GM04503 (cell line): ENCODE measurements at places on chromosomes 7 and 10.

DNA sequence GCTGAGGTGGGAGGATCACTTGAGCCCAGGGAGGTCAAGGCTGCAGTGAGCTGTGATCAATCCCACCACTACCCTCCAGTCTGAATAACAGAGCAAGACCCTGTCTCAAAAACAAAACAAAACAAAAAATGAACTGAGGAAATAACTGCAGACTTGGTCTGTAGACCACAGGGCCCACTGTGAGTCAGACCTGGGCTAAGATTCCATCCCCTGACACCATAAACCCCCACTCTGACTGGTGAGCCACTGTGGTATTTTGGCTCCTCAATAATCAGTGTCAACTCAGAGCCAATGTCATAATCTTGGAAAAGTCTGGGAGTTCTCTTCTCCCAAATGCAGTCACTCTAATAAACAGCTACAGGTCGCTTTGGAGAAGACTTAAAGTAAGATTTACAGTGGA, 24.0 kb upstream of the ERCC6 start:
- no peak for DNase-seq

GRCh38 chr10:11563936-11564335, 47.5 kb downstream of the USP6NL start:
- DNase-seq, result no peak

GRCh38 chr7:74148491-74148890, 25.7 kb upstream of the EIF4H start:
- no peak for DNase-seq

DNA sequence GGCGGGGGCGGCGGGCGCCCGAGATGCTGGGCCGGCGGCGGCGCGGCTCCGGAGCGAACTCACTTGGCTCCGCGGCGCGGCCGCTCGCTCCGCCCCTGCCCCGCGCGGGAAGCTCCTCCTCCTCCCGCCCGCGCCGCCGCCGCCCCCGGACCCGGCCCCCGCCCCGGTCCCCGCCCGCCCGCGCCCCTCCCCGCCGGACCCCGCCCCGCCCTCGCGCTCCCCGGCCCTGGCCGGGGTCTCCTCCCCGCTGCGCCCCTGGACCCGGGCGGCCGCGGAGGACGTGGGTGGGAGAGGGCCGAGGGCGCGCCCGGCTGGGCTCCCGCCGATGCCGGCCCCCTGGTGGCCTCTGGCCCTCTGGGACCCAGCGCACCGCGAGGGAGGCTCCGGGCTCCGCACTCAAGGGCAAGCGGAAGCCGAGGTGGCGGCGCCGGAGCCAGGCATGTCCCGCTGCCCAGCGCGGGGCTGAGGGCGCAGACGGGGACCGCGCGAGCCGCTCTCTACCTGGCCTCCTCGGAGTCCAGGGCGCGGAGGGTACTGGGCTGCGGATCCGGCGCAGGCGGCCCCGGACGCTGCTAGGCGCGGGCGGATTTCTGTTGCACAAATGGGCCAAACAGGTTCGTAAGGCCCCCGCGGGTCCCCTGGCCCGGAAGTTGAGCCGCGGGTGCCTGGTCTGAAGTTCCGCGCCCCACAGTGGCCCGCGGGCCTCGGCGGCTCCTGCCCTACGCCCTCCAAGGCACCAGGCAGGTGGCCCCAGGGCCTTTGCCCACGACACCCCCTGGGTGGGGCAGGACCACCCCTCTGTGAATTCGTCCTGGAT, at the start of gene TCERG1L:
TSS of gene TCERG1L (minus strand) at position 61 of the 817 bp plus-strand sequence. CDS start 86 bp downstream, outside the sequence.
- DNase-seq, result no peak

DNA sequence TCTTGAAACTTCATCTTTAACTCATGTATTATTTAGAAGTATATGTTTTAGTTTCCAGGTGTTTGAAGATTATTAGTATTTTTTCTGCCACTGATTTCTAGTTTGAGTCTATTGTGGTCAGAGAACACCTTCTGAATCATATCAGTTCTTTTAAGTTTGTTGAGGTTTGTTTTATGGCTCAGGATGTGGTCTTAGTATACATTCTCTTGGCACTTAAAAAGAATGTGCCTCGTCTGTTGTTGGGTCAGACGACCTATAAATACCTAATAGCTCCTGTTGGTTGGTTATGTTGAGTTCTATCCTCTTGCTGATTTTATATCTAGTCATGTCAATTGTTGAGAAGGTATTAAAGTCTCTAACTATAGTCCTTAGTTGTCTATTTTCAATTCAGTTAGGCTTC, 15.9 kb downstream of the TDRD1 start:
- DNase-seq, result no peak

- no peak for DNase-seq
Measured at GRCh38 chr10:66877361-66877760, 48.5 kb upstream of the LRRTM3 start.

GRCh38 chr7:44749992-44750391, 1.3 kb downstream of the ZMIZ2 start:
- no peak for DNase-seq

GRCh38 chr7:82527851-82528250, 84.3 kb upstream of the CACNA2D1 start:
- no peak for DNase-seq

- no peak for DNase-seq
Measured at GRCh38 chr7:22762866-22763265, 35.9 kb downstream of the IL6 start.

DNA sequence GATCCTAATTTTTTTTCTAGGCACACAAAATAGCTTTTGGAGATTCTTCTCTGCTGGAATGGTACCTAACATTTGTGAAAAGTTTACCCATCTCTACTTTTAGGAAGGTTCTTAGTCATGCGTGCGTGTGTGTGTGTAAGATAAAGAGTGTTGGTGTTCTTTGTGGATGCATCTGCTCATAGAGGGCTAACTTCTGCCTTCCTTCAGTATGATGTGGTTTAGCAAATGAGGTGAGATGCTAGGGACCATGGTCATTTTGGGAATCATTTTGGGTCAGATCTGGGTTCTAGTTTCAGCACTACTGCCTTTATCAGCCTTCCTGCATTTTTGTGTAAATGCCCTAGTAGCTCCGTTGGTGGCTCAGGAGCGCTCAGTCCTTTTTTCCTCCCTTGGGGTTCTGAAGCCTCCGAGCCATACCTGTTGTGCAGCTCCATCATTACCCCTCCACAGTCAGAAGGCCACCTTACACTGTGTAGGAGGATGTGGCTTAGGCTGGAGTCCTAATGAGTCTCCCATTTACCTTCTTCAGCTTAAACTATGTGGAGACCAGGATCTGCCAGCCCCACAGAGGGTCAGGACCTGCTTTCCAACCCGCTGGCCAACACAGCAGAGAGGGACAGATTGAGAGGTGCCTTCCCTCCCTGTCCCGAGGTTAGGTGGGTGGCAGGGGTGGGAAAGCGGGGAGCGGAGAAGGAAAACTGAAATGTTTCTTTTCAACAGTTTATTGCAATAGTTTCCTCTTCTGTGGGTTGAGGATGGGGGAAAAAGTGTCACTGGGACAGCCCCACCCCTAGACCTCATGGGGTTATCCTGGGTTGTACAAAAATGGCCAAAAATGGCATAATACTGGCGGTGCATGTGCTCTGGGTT, 31.2 kb downstream of the TSPAN14 start:
- DNase-seq, result no peak

DNA sequence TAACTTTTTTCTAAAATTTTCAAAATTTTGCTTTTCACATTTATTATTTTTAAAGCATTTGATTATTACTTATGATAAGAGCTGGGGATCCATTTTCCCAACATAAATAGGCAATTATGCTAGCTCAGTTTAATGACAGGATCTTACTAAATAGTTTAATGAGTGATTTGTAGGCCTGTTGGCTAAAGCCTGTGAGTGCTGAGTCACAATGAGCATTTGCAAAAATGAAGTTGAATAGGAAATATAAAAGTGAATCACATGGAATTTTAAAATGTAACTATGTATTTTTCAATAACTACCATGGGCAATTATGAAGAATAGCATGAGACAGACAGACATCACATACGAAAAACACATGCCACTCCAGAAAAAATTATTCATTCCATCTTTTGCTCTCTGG, 45.1 kb upstream of the ZPBP start:
- no peak for DNase-seq

DNA sequence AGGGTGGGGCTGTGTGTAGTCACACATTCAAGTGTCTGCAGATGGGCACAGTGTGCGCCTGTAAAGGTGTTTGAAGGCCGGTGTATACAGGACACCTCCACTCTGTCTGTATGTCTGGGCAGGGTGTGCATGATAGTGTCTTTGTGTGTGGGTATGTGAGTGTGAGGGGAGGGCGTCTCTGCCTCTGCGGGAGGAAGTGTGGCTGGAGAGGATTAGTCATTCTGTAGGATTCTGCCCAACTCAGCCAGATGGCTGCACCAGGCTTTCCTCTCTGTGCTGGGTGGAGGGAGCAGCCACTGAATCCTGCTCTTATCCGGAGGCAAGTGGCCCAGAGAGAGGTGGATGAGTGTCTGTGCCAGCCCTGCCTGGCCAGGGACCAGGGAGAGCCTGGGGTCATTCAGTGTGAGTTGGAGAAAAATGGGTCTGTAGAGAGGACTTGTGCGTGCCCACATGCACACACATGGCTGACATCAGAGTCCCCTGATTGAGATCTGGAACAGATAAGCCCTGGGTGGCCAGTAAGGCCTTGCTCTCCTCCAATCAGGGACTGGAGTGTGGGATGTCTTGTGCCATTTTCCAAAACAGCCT, 1.7 kb downstream of the SFXN3 start:
- DNase-seq, result peak; percentile 72

DNA sequence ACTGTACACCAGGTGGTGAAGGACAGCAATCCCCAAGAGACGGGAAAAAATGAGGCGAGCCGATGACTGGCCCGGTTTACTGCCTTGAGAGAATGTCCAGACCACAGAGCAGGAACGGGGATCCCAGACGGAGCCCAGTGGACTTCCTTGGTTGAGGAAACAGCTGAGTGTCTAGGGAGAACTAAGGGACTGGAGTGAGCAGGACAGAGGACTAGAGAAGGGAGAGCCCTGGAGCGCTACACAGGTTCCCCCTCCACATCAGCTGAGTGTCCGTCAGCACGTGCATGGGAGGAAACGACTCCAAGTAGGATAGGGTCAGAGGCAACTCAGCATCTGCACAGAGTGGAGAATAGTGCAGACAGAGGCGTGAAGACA, 7.1 kb upstream of the WDR86 start:
- DNase-seq, result no peak

DNA sequence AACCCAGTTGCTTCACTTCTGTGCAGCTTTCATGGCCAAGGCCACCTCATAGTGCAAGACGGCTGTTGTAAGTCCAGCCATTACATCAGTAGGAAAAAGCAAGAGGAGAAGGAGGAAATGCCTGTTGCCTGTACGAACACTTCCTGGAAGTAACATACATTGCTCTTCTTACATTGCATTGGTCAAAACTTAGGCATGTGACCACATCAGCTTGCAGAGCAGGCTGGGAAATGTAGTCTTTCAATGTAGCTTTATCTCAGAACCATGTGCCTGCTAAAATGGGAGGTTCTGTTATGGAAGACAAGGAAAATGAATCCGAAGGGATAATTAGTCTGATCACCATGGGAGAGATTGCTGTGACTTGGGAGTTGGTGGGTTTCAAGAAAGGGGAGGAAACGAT, 4.3 kb downstream of the SLC29A3 start:
- DNase-seq, result no peak

DNA sequence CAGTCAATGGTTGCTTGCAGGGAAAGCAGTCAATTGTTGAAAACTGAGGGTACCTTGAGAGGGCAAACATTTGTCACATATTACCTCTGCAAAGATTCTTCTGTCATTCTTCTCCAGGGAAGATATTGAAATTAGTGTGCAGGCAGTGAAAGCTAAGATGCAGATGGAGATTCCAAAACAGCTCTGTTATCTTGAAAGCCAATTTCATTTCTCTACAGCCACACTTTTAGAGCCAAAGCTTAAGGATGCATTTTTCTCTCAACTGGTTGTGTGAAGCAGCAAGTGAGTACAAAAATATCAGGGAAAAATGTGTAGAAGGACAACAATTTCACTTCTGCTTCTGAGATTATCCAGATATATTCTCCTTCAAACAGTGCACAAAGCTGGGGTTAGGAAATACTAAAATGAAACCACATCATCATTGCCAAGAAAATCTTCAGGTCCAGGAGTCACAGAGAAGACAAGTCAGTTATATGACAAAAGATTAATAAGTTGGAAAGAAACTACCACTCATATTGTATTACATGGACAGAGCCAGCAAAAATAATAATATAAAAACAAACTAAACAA, 16.3 kb downstream of the SGMS1 start:
- no peak for DNase-seq

DNA sequence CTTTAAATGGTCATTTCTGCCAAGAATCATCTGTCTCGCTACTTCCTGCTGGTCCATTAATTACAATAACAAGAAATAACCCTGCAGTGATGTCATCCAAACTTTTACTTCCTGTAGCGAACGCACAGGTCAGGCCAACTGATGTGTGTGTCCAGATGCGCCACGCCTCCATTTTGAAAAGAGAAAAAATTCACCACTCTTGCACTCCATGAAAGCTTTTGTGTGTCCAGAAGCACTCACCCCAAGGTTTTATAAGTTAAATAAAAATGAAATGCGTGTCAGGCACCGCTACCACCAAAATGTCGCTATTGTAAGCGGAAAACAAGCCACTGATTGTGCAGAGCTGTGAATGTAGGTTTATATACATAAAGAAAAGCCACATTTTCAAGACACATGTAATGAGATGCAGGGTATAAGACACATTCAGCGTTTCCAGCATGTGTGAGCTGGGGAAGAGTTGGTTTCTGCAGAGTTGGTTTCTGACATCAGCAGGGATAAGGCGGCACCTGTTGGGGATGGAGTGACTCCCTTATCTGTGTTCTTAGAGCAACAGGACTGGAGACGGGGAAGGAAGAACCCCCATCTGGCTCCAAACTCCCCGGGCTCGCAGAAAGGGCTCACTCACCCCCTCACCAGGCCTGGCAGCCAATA, 83.3 kb downstream of the CTBP2 start:
- no peak for DNase-seq

- no peak for DNase-seq
Measured at GRCh38 chr7:4606797-4607196, 75.3 kb upstream of the FOXK1 start.

- no peak for DNase-seq
Measured at GRCh38 chr10:118621304-118621942, 26.0 kb upstream of the PRLHR start.

DNA sequence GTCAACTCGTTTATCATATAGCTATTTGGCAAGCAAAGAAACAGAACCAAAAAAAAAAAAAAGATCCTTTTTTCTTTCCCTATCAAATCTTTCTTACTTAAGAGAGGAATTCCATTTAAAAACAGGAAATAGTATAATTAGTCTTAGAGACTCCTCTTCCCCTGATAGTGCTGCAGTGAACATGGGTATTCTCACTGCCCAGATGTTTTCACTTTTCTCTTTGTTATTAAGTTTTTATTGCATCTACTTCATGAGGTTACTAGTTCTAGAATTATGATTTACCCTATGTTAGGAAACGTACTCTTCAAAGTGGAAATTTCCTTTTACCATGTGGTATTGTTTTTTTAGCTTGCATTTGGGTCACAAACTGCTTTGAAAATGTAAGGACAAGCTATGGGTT, 8.5 kb downstream of the CASP2 start:
- DNase-seq, result no peak

DNA sequence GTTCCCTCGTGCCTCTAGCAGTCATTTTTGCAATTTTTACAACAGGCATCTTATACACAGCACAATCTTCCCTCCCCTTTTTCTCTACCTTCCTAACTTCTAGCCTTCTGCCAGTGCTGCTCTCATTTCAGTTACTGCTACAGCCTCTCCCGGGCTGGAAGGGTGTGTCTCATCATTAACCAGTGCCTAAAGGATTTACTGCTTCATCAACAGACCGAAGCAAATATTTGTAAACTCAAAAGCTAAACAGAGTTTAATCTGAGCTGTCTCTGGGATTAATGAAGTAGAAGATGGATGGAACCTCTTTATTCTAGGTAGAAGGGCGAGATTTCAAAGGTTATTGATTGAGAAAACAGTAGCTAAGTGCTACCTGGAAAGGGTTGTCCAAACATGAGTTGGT, 94.3 kb downstream of the PRPF18 start:
- DNase-seq, result no peak
